ENCODE measurements at places on chromosomes 6 and 20. TPM values are rescaled to one million over a fixed set of nuclear protein-coding genes. Genes with fewer than 3 reads are reported as not detected.

The OPRM1 gene
- not detected for total RNA-seq

The SIRPD gene
- total RNA-seq: not detected

The ARHGAP40 gene
- not detected for total RNA-seq

The FOXC1 gene
- 1.1 TPM for total RNA-seq

The CALHM5 gene
- total RNA-seq: 0.34 TPM

The C6orf62 gene
- total RNA-seq: 137 TPM

The POU5F1 gene
- total RNA-seq: not detected

The ZBTB46 gene
- total RNA-seq: 1.1 TPM

All from melanocyte of skin (primary cell).